Caco-2 (cell line): ENCODE measurements at places on chromosomes 4 and X.

DNA sequence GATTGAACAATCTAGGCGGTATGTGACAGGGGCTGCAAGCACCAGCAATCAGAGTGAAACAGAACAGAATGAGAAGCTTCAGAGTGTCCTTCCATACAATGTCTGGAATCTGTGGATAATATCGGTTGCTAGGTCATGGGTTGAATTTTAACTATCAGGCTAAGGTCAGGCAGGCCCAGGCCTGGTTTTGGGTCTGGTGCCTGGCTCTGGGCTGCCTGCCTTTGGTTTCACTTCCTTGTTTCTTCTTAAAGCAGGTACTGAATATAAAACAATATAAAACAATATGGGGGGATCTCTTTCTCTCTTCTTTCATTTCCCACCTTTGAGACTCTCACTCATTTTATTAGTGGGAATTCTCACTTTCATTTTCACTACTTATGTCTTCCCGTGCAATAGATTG lies 962.0 kb downstream of the CCSER1 start:
- peak overlapping the region; percentile 48 for H3K27ac ChIP-seq
- no peak overlapping the region for H3K4me3 ChIP-seq
- H3K36me3 ChIP-seq = no peaks in the 10 kb centered on the region
- DNase-seq = no peak
- H3K27me3 ChIP-seq = no peaks in the 10 kb centered on the region

- DNase-seq = no peak
- H3K36me3 ChIP-seq = no peaks in the 10 kb centered on the region
- H3K4me3 ChIP-seq = no peak overlapping the region
- no peak overlapping the region for H3K27ac ChIP-seq
- H3K27me3 ChIP-seq = no peaks in the 10 kb centered on the region
- no peaks in the 10 kb centered on the region for H3K4me1 ChIP-seq
Measured at GRCh38 chr4:161792991-161793390, 370.8 kb downstream of the FSTL5 start.

DNA sequence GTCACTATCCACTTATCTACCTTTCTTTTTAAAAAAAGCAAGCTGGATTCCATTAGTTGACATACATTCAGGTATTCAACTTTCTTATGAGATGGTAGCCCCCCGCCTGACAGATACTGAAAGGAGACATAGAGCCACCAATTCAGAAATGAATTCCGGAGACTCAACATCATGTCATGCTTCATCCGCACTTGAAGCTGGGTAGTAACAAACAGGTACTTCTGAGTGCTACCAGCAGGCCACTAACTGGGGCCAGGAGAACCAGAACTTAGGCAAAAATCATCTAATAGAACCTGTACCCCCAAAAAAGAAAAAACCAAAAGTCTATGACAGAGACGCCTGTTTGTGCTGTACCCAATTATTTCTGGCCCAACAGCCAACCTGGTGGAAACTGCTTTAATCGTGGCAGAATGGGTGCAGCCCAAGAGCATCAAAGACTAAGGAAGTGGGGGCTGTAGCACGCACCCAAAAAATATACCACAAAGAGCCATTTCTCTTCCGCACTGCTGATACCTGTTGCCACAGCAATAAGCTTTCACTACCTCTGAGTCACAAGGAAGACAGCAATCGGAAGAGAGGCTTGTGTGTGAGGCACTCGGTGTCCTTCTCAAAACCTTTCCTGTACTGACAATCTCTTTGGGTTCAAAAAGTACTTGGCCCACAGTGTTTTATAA lies 84.8 kb downstream of the AFAP1 start:
- no peaks in the 10 kb centered on the region for H3K36me3 ChIP-seq
- H3K27me3 ChIP-seq = no peaks in the 10 kb centered on the region
- no peak overlapping the region for H3K27ac ChIP-seq
- H3K4me3 ChIP-seq = no peak overlapping the region
- no peak for DNase-seq

GRCh38 chrX:147693511-147693910 lies 218.2 kb upstream of the FMR1 start:
- no peaks in the 10 kb centered on the region for H3K36me3 ChIP-seq
- H3K27ac ChIP-seq = no peak overlapping the region
- H3K4me3 ChIP-seq = no peak overlapping the region
- H3K4me1 ChIP-seq = no peaks in the 10 kb centered on the region
- H3K27me3 ChIP-seq = no peaks in the 10 kb centered on the region

DNA sequence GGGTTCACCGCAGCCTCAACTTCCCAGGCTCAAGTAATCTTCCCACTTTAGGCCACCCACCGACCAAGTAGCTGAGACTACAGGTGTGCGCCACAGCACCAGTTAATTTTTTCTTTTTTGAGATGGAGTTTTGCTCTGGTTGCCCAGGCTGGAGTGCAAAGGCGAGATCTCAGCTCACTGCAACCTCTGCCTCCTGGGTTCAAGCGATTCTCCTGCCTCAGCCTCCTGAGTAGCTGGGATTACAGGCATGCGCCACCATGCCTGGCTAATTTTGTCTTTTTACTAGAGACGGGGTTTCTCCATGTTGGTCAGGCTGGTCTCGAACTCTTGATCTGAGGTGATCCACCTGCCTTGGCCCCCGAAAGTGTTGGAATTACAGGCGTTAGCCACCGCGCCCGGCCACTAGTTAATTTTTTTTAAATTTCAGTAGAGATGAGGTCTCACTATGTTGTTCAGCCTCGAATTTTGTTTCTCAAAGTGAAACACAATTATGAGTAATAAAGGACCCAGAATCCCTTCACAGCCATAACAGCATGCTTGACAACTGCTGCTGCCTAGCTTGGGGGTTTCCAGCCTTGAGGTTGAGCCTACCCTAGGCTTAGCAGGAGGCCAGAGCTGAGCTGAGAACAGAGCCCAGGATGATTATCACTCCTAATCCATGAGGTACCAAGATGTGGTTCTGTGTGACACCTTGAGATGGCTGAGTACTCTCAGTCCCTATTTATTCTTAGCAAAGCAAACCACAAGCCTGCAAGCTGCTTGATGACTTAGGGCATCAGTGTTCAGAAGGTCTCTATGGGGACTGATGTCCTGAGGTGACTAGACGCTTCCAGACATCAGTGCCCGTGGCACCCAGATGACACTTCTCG lies 41.6 kb upstream of the NKRF start:
- no peak for DNase-seq
- H3K4me1 ChIP-seq = no peaks in the 10 kb centered on the region
- H3K27me3 ChIP-seq = no peaks in the 10 kb centered on the region
- no peak overlapping the region for H3K4me3 ChIP-seq
- H3K27ac ChIP-seq = no peak overlapping the region
